ENCODE measurements at places on chromosomes 3 and 15. TPM values are rescaled to one million over a fixed set of nuclear protein-coding genes. Genes with fewer than 3 reads are reported as not detected.

TGM4 gene
- not detected for total RNA-seq

CAND2 gene
- 5.9 TPM for total RNA-seq

DNA sequence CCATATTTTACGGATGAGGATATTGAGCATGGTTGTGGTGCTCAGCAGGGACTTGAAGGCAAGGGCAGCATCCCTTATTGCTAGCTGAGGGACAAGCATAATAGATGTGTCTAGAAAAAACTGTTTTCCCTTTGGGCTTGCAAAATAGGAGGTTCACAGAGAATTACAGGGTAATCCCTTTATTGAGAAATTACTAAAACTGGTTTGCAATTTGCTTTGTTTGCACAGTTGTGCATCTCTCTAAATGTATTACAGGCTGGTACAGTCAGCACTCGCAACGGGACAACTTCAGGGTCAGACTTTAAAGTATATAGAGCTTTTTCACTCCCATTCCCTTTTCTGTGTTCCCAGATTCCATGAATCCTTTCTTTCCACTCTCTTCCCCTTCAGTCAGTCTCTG, 51.3 kb downstream of the SUCNR1 start:
- no peak for DNase-seq

- no peak for DNase-seq
Observed at GRCh38 chr3:128489927-128490649, 2.9 kb downstream of the GATA2 start.

DNA sequence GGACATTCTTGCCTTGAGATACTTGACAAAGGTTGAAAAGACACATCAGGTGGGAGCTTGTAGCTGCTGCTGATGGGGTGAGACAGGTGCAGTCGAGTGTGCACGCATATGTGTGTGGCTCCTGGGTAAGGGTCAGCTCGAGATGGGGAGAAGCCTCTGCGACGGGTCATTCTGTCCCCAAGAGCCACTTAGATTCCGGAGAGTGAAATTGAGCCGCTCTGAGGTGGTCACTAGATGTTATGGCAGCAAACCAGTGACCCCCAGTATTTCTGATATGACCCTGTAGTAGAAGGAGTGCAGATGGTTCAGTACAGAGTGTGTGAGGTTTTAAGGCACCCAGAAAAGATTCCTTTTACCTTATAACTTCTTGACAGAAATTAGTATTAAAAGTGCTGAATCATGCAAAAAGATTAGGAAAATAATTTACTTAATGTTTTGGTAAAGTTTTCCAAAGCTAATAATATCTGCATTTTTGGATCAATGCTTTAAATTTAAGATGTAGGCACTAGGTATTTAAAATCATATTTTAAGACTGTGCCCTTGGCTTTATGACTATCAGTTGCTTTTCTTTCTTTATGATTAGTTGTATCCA, 241.9 kb upstream of the TOPAZ1 start:
- DNase-seq, result no peak

DNA sequence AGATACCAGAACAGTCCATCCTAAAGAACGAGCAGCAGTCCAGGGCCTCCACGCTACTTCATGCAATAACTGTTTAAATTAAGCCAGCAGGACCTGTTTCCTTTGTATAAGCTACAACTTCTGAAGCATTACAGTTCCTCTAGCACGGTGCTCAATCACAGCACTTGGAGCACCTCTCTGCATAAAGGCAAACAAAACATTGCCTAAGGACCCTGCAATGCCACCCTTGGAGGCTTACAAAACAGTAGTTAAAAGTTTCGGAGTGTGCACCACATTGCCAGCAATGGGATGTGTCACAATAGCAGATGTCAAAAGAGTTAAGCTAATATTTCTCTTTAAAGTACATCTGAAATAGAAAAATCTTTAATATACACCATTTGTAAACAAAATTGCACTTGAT, 2.6 kb upstream of the VPS39 start:
- DNase-seq, result no peak

GRCh38 chr3:23219117-23219516, 16.0 kb downstream of the UBE2E2 start:
- DNase-seq, result no peak

DNA sequence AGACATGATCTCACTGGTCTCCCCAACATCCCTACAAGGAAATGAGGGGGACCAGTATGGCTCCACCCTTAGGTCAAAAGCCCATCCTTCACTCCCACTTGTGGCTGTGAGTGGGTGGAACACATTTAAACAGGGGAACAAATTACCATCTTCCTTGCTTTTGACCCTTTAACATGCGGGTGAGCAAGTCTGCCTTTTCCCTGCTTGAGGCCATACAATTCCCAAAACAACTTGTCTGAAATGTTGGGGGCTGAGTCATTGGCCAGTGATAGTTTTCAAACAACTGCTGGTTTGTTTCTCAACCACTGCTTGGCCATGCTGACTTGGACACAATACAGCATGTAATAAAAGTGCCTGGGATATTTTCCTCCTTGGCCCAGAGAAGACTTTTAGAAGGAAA, 39.6 kb downstream of the COL8A1 start:
- DNase-seq, result no peak

GRCh38 chr15:74375303-74375693, 7.9 kb upstream of the CYP11A1 start:
- DNase-seq, result no peak

- DNase-seq, result no peak
Observed at GRCh38 chr3:175107995-175108394, 248.9 kb downstream of the NAALADL2 start.

GRCh38 chr3:194657439-194657838, 14.6 kb downstream of the LSG1 start:
- DNase-seq, result no peak

DNA sequence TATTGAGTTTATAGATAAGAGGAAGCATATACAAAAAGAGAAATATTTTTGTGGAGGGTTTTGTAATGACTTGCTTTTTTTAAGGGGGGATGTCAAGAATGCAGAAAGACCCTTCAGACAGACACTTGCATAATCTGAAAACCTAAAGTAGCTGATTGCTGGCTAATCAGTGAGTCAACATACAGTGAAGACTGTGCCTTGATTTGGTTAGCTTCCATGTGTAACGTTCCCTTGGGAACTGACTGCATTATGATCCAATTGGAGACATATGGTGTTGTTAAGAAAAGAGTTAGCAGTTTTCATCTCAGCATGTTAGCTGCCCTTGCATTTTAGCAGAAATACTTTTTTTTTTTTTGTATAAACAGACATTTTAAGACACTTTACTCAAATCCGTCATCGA, 483.2 kb downstream of the RBMS3 start:
- DNase-seq, result no peak

DNA sequence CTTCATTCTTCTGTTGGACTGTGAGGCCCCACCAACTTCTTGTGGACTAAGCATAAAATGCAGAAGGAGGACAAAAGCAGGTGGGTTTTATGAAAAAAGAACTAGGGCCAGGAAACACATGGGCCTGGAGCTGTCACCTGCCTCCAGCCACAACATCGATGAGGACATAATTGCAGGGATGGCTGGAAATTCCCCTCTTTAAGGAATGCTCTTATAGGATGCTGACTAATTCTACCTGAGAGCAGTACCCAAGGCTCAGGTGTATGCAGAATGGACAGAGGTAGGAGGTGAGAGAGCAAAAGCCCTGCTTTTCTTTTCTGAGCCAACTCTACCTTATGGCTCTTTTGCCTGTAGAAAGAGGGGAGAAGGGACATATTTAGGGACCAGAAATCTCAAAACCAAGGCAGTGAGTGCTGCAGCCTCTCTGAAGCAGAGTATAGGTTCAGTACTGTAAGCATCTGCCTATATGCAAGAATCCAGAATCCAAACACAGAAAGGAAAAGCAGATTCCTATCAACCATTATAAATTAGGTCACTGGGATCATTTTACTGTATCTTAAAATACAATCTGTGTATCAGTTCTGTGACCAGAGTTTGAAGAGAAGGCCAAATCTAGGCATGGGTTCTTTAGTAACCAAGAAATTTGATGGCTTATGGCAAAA, 205.3 kb upstream of the WNT5A start:
- no peak for DNase-seq

- DNase-seq, result no peak
Observed at GRCh38 chr3:14126017-14126886, 1.4 kb downstream of the TMEM43 start.

- DNase-seq, result no peak
Observed at GRCh38 chr15:78680431-78681075, 39.5 kb upstream of the CHRNB4 start.
